Nephron progenitor cell (in vitro differentiated cells): ENCODE measurements at places on chromosomes 6 and 20.

DNA sequence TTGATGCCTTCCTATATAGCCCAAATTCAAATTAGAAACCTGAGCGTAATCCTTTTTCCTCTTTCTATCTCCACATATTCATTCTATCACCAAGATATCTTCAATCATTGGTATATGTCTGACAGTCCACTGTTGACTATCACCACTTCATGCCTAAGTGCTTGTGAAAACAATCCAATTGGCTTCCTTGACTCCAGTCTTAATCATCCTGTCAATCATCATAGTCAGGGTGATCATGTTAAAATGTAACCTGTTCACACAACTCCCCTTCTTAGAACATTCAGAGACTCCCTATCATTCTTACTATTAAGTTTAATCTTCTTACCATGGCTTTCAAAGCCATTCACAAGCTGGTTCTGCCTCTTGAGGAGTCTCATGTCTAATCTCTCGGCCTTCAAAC lies 616.7 kb downstream of the PHF3 start:
- no peak for DNase-seq

DNA sequence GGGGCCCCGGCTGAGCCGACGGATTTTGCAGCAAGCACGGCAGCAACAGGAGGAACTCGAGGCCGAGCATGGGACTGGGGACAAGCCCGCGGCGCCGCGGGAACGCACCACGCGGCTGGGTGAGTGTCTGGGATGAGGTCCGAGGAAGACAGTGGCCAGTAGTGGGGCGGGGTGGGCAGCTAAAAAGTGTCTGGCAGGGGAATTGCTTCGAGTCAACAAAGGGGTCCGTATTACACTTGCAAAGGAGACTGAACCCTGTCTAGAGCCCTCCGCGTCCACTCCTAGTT lies 356 bp downstream of the BYSL start:
- no peak for DNase-seq

DNA sequence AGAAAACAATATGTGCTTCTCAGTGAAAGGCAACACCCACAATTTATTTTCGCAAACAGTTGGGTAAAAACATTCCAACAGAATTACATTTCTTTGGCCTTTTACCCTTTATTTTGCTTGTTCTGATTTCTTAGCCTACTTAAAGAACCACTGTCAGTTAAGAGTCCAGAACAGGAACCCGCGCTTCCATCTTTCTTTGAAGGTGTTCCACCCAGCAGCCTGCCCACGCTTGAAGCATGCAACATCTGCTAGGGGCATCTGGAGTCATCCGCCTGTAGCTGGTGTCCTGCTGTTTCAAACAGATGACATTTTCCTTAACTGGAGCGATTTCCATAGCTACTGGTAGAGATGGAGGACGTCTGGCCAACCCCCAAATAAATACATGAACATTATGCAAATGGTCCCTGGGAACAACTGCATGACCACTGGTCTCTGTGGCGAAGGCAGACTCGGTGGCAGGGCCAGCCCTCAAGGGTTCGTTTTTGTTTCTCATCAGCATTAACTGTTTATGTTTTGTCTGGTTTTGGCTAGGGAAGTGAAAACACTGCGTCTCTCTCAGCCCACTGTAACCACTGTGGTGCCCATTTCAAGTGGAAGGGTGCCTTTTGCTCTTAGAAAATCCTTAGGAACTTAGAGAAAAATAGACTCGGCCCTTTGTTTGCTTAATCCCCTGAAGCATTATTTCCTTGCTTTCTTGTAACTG lies 51.6 kb downstream of the LAMA4 start:
- DNase-seq, result no peak

- DNase-seq, result no peak
Observed at GRCh38 chr6:163532526-163533078, 118.1 kb downstream of the QKI start.

DNA sequence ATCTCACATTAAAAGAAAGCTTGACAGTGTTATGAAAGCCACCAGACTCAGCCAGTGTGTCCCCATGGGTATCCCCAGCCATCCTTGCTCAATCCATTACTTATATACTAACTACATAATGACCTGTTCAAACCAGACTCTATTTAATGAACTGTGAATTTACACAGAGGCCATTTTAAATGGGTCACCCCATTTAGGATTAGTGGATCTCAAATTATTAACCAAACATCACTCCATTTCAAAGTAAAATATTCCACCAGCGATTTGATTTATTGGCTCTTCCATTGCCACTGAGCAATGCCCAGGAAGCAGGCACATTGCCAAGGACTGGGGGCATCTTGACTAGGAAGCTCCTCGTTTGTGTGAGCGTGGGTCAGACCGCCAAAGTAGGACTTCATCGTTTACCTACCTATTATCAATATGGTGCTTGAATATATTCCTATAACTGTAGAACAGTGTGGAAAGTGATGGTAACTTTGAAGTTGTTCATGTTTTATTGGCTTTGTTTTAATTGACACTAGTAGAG lies 15.5 kb upstream of the NPEPL1 start:
- DNase-seq, result no peak

DNA sequence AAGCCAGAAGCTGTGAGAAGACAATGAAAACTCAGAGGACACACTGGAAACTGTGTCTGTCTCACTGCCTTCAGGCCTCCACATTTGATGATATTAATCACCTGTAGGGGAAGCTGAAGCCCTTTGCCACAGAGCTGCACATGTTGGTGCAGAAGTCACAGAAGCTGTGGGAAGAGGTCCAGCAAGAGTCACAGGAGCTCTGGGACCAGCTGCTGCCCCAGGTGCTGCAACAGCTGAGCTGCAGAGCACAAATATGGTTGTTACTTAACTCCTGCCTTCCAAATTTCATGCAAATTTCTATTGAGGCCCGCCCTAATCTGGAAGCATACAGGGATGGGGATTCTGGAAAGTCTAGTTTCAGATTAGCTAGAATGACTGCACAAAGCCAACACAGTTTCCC lies 169.3 kb downstream of the OGFRL1 start:
- no peak for DNase-seq

DNA sequence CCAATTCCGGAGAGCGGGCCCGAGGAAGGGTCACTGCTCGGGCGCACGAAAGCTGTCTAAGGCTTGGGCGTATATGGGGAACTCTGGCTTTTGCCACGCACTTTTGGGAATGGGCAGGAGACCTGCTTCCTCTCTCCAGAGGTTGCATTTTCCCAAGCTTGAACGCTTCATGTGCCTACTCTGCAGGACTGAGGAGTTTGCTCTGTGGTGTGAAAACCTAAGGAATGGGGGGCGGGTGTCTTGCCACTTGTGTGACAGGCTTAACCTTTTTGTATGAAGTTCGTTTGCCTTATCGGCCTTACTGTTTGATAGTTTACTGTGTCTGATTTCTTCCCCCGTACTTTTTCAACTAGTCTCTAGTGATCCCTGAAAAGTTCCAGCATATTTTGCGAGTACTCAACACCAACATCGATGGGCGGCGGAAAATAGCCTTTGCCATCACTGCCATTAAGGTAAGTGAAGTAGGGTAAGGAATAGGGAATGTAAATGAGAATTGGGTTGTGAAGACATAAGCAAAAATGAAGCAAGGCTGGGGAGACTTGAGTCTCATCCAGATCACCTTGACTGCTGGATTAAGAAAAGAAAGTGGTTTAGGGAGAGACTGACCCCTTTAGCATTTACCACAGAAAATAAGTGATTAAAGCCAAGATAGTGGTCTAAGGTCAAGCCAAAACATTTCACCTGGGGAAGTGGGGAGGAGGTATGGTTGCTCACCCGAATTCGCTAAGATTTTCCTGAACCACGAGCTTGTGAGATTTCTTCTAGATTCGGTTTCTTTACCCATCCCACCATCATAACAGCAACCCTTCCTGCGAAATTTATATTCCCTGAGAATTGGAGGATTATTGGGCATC lies 627 bp downstream of the RPS18 start:
- no peak for DNase-seq

- no peak for DNase-seq
Observed at GRCh38 chr6:41071501-41071922, 644 bp downstream of the OARD1 start.

GRCh38 chr6:103113416-103113815 lies 1719.9 kb downstream of the GRIK2 start:
- DNase-seq, result no peak

DNA sequence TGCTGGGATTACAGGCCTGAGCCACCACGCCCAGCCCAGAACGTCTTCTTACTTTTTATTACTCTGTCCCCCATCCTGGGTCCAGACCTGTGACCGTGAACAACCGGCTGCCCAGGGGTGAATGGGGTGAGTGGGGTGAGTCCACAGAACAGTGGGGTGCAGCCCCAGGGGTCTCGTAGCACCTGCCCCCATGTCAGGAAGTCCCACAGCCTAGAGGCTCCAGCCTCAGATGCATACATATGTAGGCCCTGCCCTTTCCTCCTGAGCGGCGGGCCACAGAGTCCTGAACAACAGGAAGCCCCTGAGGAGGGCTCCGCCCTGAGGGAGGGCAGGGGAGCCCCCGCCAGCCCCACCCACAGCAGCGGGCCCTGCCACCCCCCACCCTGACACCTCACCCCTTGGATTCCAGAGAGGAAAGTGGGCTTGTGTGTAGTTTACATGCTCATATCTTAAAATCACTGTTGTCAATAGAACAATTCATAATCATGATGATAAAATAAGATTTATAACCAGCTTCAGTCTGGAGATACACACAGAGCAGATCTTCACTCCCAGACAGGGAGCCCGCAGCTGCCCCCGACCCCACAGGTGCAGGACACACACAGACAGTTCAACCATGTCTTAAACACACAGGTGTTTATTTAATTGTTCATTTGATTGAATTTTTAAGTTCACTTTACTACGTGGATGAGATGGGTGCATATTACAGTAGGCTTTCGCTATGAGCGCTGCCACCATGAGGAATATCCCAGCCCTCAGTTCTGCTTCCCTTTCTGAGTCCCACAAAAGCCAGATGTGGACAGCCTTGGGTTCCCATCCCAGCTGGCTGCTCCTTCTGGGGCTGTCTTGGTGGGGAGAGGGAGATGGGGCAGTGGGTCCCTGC lies 12.4 kb upstream of the GMEB2 start:
- DNase-seq, result no peak
